ENCODE measurements at places on chromosomes 12 and 14. TPM values are rescaled to one million over a fixed set of nuclear protein-coding genes. Genes with fewer than 3 reads are reported as not detected.

- DNase-seq, result no peak
These were observed 336.7 kb downstream of the ADGRD1 start for GRCh38 chr12:131290255-131290959.

DNA sequence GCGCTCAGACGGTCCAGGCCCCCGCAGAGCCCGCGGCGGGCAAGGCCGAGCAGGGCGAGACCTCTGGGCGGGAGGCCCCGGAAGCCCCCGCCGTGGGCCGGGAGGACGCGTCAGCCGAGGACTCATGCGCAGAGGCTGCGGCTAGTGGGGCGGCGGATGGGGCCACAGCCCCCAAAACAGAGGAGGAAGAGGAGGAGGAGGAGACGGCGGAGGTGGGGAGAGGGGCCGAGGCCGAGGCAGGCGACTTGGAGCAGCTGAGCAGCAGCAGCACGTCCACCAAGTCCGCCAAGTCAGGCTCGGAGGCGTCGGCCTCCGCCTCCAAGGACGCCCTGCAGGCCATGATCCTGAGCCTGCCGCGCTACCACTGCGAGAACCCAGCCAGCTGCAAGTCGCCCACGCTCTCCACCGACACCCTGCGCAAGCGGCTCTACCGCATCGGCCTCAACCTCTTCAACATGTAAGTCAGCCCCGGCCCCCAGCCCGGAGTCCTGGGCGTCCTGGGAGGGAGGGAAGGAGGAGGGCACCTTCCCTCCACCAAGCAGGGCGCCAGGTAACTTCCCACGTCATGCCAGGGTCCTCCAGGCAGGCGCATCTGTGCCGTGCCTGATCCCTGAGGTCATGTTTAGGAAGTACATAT lies 72.4 kb downstream of the IQSEC3 start:
- DNase-seq, result peak; percentile 42

Gene NCAPD2
- polyA plus RNA-seq, result 17.6 TPM

DNA sequence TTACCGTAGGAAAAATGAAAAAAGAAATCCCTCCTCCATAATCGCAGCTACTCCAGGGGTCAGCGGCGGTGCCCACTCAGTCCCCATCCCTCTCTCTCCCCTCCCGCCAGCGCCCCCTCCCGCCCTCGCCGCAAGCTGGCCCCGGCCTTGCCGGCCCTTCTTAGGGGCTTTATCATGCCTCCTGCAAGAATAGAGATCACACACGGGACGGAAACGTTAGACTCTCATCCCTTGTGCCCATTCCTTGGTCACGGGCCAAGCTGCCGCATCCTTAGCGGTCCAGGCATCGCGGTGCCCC lies 692 bp upstream of the COX14 start:
- no peak for DNase-seq

Gene HAL
- not detected for polyA plus RNA-seq

DNA sequence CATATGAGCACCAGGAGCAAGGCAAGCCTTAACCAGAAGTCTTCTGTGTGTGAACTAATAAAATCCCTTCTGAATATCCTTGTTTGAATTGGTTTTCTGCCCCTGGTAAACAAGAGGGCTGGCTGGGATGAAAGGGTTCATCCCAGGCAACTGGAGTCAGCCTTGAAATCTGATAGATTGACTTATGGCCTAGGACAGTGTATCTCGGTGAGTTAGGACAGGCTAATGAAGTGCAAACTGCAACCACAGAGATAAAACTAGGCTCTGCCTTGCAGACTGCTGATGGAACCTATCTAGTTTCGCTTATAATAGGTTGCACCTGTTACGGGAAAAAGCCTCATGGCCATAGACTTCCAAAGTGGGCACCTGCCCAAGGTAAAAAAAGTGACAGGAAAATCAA lies 451.9 kb upstream of the NOVA1 start:
- no peak for DNase-seq

GRCh38 chr14:96264853-96265252 lies 8.8 kb downstream of the BDKRB1 start:
- peak; percentile 59 for DNase-seq

DNA sequence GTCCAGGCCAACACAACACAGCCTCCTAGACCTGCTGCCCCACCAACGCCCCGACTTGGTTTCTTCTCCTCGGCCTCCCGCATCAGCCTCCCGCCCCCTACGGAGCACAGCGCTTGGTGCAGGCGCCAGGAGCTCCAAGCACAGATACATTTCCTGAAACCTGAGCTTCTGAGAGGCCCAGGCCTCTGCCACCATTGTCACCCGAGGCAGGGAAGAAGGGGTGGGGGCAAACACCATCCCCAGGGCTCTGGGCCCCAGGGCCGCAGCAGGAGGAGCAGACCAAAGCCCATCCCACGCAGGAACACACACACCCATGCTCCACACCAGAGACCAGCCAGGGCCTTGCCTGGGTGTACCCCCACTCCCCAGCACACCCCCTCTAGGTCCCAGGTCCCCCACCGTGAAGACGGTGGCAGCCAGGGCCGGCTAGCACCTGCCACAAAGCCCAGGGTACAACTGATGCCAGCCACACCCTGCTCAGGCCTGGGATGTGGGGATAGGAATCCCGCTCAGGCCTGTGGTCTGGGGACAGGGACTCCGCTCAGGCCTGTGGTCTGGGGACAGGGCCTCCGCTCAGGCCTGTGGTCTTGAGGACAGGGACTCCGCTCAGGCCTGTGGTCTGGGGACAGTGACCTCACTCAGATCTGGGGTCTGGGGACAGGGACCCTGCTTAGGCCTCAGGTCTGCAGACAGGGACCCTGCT lies 5.4 kb downstream of the JAG2 start:
- DNase-seq, result no peak

DNA sequence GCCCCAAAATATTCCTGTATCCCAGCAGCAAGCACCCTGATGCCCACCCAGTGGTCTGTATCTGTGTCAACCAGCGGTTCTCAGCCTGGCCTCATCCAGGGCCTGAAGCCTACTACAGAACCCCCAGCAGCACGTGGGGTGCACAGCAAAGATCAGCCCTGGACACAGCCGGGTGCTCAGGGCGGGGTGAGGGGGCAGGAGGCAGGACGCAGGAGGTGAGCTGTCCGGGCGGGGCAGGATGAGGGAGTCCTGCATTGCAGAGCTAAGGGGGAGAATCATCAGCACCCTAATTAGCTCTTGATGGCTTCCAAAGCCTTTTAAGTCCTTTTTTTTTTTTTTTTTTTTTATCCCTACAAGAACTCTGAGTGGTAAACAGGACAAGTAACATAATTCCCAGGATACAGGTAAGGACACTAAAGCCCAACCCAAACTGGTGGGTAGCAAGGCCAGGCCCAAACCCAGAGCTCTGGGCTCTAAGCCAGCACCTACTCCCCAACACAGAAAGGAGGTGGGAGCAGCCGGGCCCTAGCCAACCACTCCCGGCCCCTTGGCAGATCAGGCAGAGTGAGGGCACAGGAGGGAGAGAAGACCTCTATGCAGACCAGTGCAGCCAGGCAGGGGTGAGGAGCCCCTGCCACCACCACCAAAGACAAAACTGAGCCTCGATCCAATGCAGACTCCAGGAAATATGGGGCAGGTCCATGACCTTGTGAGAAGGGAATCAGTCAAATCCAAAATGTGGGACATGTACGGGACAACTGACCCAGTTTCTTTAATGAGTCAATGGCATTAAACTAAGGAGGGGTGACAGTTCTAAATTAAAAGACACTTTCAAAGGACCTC lies 32.3 kb upstream of the EIF5 start:
- no peak for DNase-seq

DNA sequence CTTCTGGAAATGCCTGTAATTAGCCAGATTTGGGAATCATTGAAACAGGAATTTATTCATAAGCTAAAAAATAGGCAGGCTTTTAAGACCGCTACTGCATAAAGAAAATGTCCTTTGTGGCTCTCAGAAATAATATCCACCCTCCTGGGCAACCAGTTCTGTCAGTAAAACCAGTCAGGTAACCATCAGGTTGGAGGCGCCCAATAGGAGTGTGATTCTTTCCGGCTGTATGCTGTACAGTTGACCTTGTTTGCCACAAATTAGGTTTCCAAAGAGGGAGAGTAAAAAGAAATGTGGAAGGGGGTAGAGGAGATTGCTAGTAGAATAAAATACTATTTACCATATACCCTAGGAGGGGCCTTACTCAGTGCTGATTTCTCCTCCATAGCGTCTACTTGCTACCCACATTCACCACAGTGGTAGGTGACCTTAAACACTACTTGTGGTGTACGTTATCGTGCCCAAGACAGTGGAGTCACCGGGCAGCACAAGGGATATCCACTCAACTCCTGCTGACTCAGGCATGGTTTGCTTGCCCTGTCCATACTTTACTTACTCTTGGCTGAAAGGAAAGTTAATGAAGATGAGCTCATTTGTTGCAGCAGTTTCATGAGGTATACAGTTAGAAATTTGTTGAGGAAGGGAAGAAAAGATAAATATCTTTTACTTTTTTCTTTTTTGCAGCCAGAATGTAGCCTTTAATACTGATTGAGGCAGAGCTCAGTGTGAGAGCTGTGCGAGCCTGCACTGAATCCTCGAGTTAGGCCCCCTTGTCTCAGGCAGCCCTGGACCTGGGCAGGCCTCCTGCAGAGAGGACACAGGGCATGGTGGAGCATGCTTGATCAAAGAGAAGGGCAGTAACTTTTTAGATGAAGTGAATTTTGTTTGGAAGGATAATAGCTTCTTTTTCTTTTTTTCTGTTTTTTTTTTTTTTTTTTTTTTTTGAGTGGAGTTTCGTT lies 76.7 kb downstream of the DIP2B start:
- DNase-seq, result peak; percentile 95

All from GM23248 (cell line).